ENCODE measurements at places on chromosomes 6 and 20.
A peak's percentile ranks its signal among the peaks of the same experiment; 100 is the strongest.

GRCh38 chr6:45116714-45117410 is 211.3 kb upstream of the RUNX2 start:
- no peak for DNase-seq

- no peak for DNase-seq
Observed at GRCh38 chr20:48716086-48716485, 111.7 kb downstream of the PREX1 start.

- DNase-seq, result no peak
Observed at GRCh38 chr6:127791779-127792528, 108.9 kb downstream of the THEMIS start.

DNA sequence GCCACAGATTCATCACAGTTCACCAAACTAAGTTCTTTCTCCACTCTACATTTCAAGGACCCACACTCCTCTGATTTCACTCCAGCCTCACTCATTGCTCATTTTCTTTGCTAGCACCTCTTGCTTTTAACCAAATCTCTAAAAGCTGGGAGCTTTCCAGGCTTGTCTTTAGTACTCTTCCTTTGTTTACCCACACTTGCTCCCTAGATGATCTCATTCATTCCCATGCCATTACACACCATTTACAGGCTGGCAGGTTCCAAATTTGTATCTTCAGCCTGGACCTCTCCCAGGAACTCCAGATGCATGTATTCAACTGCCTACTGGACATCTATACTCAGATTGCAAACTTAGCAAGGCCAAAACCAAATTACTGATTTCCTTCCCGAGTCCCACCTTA is 5.3 kb upstream of the GUCA1B start:
- DNase-seq, result no peak

- no peak for DNase-seq
Observed at GRCh38 chr6:2807342-2808090, 34.1 kb downstream of the SERPINB1 start.

DNA sequence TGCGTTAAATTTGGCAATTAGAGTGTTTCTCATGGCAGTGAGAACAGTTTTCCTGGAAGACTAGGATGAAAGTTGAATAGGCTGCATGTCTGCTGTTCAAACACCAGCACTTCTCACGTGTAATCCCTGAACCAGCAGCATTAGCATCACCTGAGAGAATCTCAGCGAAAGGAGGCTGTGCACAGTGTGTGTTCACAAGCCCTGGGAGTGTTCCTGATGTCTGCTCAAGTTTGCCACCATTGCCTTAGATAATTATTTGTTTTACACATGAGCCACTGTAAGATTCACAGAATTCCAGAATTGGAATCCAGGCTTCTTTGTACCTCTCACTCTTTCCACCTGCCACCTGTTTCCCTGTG is 117.3 kb downstream of the JARID2 start:
- DNase-seq, result no peak

GRCh38 chr20:4896971-4897497 is 104.3 kb downstream of the SLC23A2 start:
- DNase-seq, result no peak

DNA sequence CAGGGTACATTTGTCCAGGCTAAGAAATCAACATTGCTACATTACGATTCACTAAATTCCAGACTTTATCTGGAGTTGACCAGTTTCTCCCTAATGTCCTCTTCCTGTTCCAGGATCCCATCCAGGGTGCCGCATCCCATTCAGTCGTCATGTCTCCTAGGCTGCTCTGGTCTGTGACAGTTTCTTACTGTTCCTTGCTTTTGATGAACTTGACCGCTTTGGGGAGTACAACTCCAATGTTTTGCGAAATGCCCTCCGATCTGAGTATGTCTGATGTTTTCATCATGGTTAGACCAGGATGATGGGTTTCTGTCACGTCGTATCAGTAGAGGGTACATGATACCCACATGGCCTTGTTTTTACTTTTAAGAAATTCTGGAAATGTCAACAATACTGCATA is 62.2 kb downstream of the CTCFL start:
- DNase-seq, result no peak

- DNase-seq, result no peak
Observed at GRCh38 chr6:110897433-110897832, 22.8 kb downstream of the AMD1 start.

GRCh38 chr6:37210313-37210968 is 40.5 kb downstream of the PIM1 start:
- no peak for DNase-seq

GRCh38 chr6:160134779-160135547 is 13.3 kb downstream of the SLC22A1 start:
- no peak for DNase-seq

DNA sequence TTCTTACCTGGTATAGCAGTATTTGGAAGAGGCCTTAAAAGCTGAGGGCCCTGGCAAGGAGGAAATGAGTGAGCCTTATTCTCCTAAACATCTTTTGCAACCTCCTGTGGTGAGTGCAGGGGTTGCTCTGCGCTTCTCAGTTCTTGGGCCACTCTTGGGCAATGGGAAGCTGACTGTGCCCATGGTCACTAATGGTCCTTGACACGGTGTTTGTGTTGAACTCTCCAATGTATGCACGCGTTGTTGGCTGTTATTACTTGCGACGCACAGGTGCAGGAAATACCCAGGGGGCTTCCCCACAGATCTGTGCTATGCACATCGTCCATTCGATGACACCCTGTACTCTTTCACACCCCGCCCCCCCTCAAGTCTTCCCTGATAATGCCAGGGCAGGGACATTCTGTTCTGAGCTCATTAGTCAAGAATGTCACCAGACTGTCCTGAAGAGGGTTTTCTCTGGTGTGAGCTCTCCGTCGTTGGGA is 79.7 kb downstream of the EDN1 start:
- DNase-seq, result no peak

DNA sequence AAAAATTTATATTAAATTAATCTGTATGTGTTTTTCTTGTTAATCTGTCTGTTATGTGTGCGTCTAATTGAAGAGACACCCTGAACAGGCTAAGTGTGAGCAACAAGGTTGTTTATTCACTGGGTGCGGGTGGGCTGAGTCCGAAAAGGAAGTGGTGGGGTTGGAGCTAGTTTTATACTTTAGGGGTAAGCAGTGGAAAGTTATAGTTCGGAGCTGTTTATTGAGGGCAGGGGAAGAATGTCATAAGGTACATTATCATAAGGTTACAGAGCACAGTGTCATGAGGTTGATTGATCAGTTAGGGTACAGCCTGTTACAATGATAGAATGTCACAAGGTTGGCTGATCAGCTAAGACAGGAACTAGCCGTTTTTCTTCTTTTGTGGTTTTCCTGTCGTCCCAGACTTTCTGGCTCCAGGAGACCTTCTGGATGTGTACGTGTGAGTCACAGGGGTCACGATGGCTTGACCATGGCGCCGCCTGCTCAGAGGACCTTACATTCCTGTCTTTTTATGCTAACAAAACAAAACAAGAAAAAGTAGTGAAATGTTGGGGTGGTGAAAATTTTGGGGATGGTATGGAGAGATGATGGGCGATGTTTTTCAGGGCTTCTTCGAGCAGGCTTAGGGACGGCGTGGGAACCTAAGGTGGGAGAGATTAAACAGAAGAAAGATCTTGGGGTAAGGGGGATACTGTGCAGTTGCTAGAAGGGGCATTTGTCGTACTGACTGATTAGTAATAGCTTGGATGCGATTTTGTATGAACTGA is 754.0 kb upstream of the ADGRB3 start:
- no peak for DNase-seq

- DNase-seq, result no peak
Observed at GRCh38 chr6:2404211-2404929, 159.0 kb upstream of the GMDS start.

GRCh38 chr6:168206186-168206585 is 113.4 kb downstream of the DACT2 start:
- no peak for DNase-seq

- DNase-seq, result no peak
Observed at GRCh38 chr20:20102163-20102562, 49.8 kb downstream of the CFAP61 start.

DNA sequence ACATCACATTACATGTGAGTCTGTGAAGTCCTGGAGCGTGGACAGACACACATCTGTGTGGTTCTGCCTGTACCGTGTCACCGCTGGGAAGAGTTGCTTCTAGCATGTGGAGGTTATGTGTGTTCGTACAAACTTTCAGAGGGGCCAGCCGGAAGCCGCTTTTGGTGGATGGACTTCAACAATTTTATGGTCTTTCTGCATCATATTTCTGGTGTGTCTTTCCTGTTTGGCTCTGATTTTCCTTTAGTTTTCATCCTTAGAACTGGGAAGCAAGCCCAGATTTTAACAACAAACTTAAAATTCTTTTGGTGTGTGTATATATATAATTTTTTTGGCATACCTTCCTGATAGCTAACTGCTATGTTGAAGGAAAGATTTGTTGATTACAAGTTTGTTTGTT is 71.2 kb downstream of the TIAM2 start:
- DNase-seq, result no peak

GRCh38 chr6:42450477-42451332 is 1.0 kb downstream of the TRERF1 start:
- DNase-seq, result no peak

- no peak for DNase-seq
Observed at GRCh38 chr6:159093609-159094443, 49.0 kb upstream of the TAGAP start.

- no peak for DNase-seq
Observed at GRCh38 chr6:88843040-88843439, 120.4 kb downstream of the RNGTT start.

GRCh38 chr6:9315966-9316650 is 880.8 kb upstream of the SLC35B3 start:
- DNase-seq, result no peak

DNA sequence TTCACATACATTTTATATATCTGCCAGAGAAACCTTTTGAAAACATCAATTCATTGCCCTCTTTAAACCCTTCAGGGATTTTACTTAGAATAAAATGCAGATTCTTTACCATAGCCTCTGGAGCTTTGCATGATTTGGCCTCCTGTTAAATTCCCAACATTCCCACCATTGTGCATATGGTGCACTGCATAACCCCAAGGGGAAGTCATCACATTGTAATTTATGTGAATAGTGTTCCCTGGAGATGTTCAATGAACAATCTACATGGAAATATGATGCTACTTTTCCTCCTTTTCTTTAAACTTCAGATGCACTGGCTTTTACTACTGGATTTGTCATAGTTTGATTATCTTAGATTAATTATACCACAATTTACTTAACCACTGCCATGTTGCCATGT is 94.7 kb downstream of the PHF3 start:
- no peak for DNase-seq

DNA sequence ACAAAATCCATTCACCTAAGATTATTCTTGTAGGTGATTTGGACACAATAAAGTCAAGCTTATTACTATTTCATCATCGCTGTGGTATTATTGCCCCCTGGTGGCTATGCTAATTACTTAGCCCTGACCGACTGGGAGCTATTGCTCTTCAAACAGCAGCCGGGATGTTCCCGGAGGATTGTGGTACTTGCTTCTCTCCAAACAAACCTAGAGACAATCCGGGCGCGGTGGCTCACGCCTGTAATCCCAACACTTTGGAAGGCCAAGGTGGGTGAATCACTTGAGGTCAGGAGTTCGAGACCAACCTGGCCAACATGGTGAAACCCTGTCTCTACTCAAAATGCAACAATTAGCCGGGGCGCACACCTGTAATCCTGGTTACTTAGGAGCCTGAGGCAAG is 15.4 kb upstream of the STMND1 start:
- peak; percentile 25 for DNase-seq

DNA sequence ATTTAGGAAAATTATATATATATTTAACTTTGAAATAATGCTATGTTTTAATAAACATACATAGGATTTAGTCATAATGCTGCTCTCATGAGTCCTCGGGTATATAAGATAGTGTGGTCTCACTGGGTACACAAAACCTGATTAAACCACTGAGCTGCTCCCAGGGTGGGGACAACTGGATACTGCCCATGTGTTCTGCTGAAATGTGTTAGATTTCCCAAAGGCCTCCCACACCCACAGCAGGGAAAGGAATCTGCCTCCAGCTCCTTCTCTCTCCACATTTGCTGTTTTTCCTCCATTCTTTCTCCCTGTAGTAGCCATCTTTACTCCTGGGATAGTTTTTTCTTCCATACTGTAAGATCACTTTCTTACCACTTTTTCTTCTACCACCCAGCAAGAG is 69.2 kb upstream of the TRAF3IP2 start:
- DNase-seq, result no peak

DNA sequence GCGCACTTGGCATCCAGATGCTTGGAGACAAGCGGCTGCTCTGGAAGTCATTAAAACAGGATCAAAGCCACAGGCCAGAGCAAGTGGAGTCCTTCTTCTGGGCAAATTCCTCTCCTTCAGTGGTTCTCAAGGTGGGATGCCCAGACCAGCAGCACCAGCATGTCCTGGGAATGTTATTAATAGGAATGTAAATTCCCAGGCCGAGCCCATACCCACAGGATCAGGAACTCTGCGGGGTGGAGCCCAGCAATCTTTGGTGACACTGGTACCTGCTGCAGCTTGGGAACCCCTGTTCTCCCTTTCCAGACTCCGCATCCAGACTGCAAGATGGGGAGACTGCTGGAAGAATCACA is 44.6 kb downstream of the CPNE5 start:
- no peak for DNase-seq

GRCh38 chr6:116229287-116229913 is 24.5 kb downstream of the TSPYL4 start:
- DNase-seq, result no peak

DNA sequence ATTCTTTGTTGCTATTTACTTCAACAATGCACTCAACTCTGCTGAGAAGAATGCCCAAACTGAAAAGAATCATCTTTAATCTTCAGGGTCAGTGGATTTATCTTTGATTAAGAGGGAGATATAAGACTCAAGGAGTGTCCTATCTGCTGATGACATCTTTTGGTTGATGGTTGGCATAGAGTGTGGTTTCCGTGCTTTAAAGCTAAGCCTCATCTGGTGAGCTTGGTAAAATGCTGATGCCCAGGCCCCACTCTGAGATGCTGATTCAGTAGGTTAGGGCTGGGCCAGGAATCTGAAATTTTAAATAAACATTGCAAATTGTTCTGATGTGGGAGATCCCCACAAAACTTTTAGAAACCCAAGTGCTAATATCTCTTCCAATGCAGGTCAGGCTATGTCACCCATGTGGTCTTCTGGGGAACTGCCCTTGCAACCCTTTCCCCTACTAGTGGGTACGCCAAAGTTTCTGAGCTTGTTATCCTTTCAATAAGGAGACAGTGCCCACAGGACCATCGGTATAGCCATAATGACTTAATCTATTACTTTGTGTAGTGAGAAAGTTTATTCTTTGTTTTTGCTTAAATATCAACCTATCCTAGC is 68.5 kb upstream of the ARMH2 start:
- DNase-seq, result no peak

DNA sequence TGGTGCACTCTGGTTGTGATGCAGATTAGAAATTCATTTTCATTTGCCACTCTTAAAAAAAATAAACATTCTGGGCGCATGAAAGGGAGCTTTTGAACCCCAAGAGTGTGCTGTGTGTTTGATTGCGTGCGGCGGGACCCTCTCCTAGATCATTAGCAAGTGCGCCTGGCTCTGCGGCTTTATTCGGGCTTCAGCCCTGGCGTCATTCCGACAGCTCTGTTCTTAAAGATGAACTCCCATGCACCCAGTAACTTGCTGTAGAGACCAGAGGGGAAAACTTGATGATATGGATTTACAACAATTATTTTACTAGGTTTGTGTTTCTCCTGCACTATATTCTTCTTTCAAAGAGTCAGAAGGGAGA is 48.9 kb upstream of the ARMC2 start:
- no peak for DNase-seq

- DNase-seq, result no peak
Observed at GRCh38 chr20:58553841-58554240, 38.6 kb upstream of the APCDD1L start.
